ENCODE measurements at places on chromosomes 1 and 21. TPM values are rescaled to one million over a fixed set of nuclear protein-coding genes. Genes with fewer than 3 reads are reported as not detected.

DNA sequence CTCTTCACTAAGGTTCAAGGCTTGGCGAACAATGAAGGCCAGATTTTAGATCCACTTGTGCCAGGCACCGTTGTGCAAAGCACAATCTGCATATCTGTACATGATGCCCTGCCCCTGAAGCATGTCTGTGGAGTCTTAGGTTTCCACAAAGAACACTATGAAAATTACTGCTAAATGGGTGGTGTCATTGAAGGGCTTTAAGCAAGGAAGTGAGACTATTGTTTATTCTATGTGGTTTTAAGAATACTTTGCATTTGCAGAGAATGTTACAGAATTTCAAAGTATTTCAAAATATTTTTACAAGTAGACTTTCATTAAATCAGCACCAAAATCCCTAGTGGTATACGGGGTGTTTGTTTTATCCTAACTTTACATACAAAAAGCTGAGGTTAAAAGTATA, 8.8 kb downstream of the TSEN15 start:
- H3K27me3 ChIP-seq, result no peaks in the 10 kb centered on the region
- no peak overlapping the region for H3K4me3 ChIP-seq
- peak overlapping the region; percentile 60 for H3K27ac ChIP-seq
- peaks cover 43% of the 10 kb centered on the region for H3K4me1 ChIP-seq
- no peak for DNase-seq

DNA sequence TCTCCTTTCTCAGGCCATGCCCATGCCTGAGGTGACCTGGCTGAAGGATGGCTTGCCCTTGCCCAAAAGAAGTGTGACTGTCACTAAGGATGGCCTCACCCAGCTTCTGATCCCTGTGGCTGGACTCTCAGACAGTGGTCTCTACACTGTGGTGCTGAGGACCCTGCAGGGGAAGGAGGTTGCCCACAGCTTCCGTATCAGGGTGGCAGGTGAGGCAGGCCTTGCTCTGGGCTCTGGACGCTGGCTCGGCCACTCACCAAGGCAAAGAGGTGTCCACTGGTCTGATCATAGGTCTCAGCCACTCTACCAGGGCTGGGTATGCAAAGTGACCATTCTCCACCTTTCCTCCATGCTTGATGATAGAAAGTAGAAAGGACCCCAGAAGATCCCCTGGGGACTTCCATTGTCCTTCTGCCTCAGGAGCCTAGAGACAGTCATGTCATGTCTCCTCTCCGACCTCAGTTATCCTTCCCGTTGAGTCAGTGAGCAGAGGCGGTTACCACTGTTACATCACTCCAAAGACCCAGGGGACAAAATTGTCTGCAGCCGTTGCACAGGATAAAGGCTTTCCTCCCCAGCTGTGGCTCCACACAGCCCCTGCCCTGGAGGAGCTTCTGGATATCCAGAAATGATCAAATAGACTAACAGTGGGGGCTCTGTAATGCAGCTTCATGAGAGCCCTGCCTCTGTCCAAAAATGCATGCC, 34.2 kb downstream of the IGFN1 start:
- H3K27ac ChIP-seq, result no peak overlapping the region
- no peaks in the 10 kb centered on the region for H3K27me3 ChIP-seq
- H3K36me3 ChIP-seq, result no peaks in the 10 kb centered on the region
- no peak for DNase-seq
- H3K4me1 ChIP-seq, result no peaks in the 10 kb centered on the region

- H3K36me3 ChIP-seq, result no peaks in the 10 kb centered on the region
- H3K27ac ChIP-seq, result no peak overlapping the region
- no peaks in the 10 kb centered on the region for H3K4me1 ChIP-seq
- no peaks in the 10 kb centered on the region for H3K27me3 ChIP-seq
Measured at GRCh38 chr1:30658014-30658336, 65.4 kb downstream of the MATN1 start.

The LCE6A gene
- not detected for total RNA-seq

DNA sequence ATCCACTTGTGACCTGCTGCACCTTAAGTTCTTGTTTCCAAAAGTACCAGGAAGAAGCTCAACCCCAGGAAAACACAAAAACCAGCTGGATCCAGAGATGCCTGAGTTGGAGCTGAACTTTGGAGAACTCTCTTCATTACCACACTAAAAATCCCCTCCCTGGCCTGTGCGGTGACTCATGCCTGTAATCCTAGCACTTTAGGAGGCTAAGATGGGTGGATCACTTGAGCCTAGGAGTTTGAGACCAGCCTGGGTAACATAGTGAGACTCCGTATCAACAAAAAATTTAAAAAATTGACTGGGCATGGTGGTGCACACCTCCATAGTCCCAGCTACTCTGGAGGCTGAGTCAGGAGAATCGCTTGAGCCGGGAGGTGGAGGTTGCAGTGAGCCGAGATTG, 6.2 kb downstream of the MAP1LC3C start:
- no peak overlapping the region for H3K27ac ChIP-seq
- no peak for DNase-seq
- H3K4me3 ChIP-seq, result no peak overlapping the region
- no peaks in the 10 kb centered on the region for H3K27me3 ChIP-seq
- no peaks in the 10 kb centered on the region for H3K4me1 ChIP-seq

DNA sequence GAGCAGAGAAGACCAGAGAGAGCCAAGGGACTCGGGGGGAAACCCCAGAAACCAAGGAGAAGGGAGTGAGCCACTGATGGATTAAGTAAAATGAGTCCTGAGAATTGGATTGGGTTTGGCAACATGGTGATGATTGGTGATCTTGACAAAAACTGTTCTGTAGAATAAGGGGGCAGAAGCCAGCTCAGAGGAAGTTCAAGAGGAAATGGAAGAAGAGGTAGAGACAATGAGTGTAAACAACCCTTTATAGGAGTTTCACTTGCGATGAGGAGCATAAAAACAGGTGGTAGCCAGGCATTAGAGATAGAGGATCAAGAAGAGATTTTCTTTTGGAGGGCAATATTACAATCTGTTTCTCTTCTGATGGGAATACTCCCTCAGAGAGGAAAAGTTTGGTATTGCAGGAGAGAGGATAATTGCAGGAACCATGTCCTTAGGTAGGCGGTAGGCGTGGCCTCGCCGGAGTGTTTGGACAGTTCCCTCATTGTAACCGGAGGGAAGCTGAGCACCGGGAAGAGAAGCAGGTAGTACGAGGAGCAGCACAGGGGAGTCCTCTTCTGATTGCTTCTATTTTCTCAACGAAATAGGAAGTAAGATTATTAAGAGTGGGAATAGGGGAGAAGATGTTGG, 68.4 kb upstream of the TENT5C start:
- no peak overlapping the region for H3K27ac ChIP-seq
- no peak overlapping the region for H3K4me3 ChIP-seq
- no peaks in the 10 kb centered on the region for H3K36me3 ChIP-seq
- H3K27me3 ChIP-seq, result no peaks in the 10 kb centered on the region
- DNase-seq, result no peak

DNA sequence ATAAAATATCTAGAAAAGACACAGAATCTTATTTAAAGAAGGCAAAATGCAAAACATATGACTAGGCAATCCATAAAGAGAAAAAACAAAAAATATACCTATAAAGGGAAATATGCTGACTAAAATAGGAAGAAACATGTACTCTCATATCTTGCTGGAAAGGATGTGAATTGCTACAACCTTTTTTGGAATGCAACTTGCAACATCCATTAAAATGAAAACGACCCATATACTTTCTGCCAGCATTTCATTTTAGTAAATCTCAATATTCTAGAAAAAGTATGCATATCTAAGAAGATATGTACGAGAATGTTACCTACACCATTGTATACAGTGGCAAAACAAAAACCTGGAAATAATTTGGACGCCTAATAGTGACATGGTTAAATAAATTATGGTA, 56.6 kb downstream of the EDEM3 start:
- H3K4me1 ChIP-seq, result no peaks in the 10 kb centered on the region
- H3K27me3 ChIP-seq, result no peaks in the 10 kb centered on the region
- DNase-seq, result no peak
- no peak overlapping the region for H3K4me3 ChIP-seq
- H3K27ac ChIP-seq, result no peak overlapping the region

DNA sequence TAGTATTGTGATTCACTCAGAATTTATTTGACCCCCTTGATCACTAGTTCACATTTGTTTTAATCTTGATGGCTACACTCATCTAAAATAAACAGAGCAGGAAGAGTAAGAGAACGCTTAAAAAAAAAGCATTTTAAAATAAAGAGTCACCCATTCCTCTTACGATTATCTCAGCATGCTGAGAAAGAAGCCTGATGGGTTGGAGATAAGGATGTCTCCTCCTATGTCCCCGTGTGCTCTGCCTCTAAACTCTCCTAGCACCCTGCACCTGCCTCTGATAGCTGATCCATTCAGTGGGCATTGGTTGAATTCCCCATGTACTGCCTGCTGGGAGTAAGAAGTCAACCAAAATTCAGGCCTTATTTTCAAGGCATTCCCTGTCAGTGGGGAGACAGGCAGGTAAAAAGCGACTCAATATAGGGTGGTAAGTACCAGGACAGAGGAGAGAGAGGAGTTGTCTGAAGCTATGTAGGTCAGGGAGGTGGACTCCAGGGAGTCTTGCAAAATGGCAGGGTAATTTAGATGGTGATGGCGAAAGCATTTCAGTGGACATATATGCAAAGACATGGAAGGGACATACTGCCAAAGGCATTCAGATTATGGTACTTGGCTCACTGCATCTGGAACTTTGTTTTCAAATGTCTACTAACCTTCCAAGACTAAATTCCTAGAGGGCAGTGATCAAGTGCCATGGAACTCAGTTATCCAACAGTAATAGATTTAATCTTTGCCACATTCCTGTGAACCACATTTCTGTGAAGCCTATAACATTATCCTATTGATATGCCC, 18.4 kb downstream of the ELAVL4 start:
- no peak overlapping the region for H3K27ac ChIP-seq
- no peak overlapping the region for H3K4me3 ChIP-seq
- H3K27me3 ChIP-seq, result no peaks in the 10 kb centered on the region
- H3K36me3 ChIP-seq, result no peaks in the 10 kb centered on the region
- DNase-seq, result no peak

GRCh38 chr1:66262208-66262963, 271.6 kb upstream of the SGIP1 start:
- H3K4me1 ChIP-seq, result peaks cover 10% of the 10 kb centered on the region
- no peaks in the 10 kb centered on the region for H3K36me3 ChIP-seq
- peak overlapping the region; percentile 51 for H3K27ac ChIP-seq
- DNase-seq, result no peak

The OLFML3 gene
- 147 TPM for total RNA-seq

Data from sigmoid colon (tissue), 7 donors.